Thoracic aorta (tissue), 2 donors: ENCODE measurements at places on chromosomes 2 and 18. TPM values are rescaled to one million over a fixed set of nuclear protein-coding genes. Genes with fewer than 3 reads are reported as not detected.

GRCh38 chr18:69357590-69357989 is 43.1 kb upstream of the DOK6 start:
- H3K36me3 ChIP-seq, result no peaks in the 10 kb centered on the region
- no peaks in the 10 kb centered on the region for H3K27me3 ChIP-seq
- no peak overlapping the region for H3K27ac ChIP-seq
- H3K4me3 ChIP-seq, result no peak overlapping the region
- DNase-seq, result no peak

GRCh38 chr18:62447652-62448051 is 75.2 kb upstream of the ZCCHC2 start:
- no peak for DNase-seq
- no peaks in the 10 kb centered on the region for H3K27me3 ChIP-seq
- H3K4me3 ChIP-seq, result no peak overlapping the region
- H3K36me3 ChIP-seq, result no peaks in the 10 kb centered on the region
- no peak overlapping the region for H3K27ac ChIP-seq
- H3K4me1 ChIP-seq, result peaks cover 17% of the 10 kb centered on the region

- no peak overlapping the region for H3K4me3 ChIP-seq
- no peaks in the 10 kb centered on the region for H3K4me1 ChIP-seq
- no peak for DNase-seq
- no peak overlapping the region for H3K27ac ChIP-seq
- no peaks in the 10 kb centered on the region for H3K36me3 ChIP-seq
Measured at GRCh38 chr2:20130160-20130560, 78.7 kb upstream of the LAPTM4A start.

DNA sequence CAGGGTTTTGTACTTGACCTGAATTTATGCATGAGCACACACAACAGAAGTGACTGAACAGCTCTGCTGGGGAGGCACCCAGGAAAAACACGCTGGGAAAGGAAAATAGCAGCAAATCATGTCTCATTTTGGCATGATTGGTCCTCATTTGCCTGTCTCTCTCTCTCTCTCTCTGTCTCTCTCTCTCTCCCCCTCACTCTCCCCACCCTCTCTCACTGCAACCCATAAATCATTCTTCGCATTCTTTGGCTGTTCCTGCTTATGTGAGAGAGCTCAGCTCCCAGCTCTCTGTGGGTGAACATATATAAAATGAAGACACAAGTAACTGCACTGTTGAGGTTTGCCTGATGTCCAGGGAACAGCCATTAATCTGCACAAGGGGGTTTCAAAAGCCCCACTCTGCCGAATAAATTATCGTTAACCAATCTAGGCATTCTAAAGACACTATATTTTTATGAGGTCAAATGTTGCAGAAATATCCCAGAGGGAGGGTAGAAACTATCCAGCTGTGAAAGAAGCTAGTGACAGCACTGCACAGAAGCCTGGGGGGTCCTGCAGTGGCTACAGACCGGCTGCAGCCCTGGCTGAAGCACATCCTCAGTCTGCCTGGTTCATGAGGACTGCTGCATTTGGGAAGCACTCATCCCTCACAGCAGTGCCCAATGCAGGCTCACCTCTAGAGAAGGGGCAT is 260.3 kb downstream of the AFF3 start:
- peaks cover 41% of the 10 kb centered on the region for H3K4me1 ChIP-seq
- no peaks in the 10 kb centered on the region for H3K36me3 ChIP-seq
- H3K27me3 ChIP-seq, result no peaks in the 10 kb centered on the region
- H3K4me3 ChIP-seq, result no peak overlapping the region
- no peak for DNase-seq
- H3K27ac ChIP-seq, result no peak overlapping the region

GRCh38 chr2:14306268-14306861 is 326.2 kb upstream of the LRATD1 start:
- DNase-seq, result no peak
- H3K4me1 ChIP-seq, result no peaks in the 10 kb centered on the region
- H3K4me3 ChIP-seq, result no peak overlapping the region
- H3K27me3 ChIP-seq, result no peaks in the 10 kb centered on the region

DNA sequence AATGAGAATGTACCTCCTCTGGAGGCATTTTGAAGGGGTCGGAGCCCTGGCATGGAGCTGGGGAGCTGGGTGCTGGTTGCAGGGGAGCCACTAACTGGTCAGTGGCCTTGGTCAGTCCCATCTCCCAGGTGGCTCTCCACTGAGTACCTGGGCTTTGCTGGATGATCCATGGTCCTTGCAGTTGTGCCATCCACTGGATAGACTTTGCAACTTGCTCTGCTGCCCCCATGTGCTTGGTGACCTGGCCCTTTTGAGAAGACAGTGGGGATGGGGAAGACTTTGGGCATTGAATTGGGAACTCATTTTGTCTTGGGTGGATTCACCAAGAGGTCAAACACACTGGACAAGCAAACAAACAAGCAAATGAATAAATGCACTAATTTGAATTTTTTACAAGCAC is 263.9 kb downstream of the MYCN start:
- no peaks in the 10 kb centered on the region for H3K4me1 ChIP-seq
- no peak overlapping the region for H3K27ac ChIP-seq
- H3K36me3 ChIP-seq, result no peaks in the 10 kb centered on the region
- no peak for DNase-seq
- no peaks in the 10 kb centered on the region for H3K27me3 ChIP-seq
- H3K4me3 ChIP-seq, result no peak overlapping the region

DNA sequence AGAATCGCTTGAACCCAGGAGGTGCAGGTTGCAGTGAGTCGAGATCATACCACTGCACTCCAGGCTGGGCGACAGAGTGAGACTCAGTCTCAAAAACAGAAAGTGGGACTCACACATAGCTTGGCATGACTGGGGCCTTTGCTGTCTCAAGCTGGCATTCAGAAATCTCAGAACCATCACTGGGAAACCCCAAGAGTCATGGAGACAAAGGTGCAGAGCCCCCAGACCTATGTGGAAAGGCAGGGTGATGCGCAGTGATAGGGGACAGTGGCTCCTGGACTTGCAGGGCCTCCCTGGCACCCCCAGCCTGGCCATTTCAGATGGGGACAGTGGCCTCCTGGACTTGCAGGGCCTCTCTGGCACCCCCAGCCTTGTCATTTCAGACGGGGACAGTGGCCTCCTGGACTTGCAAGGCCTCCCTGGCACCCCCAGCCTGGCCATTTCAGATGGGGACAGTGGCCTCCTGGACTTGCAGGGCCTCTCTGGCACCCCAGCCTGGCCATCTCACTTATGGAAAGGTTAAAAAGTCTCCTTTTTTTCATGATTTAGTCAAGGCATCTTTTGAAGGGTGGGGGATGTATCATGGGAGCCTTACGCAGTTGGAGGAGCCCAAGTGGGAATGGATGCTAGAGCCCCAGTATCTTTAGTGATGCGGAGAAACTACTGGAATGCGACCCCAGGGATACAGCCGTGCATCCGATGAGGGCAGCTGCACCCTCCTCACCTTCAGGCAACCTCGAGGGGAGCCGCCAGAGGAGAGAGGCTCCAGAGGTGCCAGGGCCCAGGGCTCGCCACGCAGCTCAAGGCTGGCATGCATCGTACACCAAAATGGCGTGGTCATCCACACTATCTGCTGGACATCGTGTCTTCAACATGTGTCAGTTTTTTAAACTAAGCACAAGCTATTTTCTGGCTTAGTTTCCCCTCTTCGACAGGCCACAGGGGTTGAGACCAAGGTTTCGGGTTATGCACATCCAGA is 30.5 kb downstream of the ZNF516 start:
- H3K27ac ChIP-seq, result no peak overlapping the region
- DNase-seq, result no peak
- H3K4me3 ChIP-seq, result no peak overlapping the region

DNA sequence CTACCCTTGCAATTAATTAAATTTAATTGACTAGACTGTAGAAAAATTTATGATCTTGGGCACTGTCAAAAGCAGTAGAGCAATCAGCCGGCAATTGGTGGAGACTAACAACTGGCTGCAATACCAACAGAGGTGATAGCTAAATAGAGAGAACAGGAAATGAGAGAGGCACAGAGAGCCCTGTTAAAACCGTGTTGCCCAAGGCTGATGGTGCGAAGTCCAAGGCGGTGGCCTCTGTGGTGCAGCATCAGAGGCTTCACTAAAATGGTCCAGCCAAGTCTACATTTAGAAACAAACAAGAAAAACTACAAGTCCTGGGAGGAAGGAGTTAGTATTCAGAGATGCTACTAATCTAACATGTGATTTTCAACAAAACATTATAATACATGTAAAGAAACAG is 115.6 kb downstream of the NETO1 start:
- no peak overlapping the region for H3K27ac ChIP-seq
- no peak overlapping the region for H3K4me3 ChIP-seq
- H3K27me3 ChIP-seq, result no peaks in the 10 kb centered on the region
- DNase-seq, result no peak
- no peaks in the 10 kb centered on the region for H3K36me3 ChIP-seq

DNA sequence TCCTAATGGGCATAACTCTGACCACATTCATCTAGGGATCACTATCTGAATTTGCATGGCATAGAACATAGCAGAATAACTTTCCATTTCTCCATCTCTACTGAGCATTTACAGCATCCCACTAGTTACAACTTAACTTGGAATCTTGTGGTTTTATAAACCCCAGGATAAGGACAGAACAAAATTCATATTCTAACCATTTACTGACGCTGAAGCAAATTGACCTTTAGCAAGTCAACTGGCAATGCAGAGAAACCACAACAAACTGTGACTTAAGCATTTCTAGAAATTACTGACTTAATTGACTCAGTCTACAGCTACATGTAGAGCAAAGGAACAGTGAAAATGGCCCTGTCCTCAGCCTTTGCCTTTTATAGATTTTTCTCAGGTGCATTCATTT is 61.2 kb downstream of the DCC start:
- DNase-seq, result no peak
- no peak overlapping the region for H3K27ac ChIP-seq
- no peaks in the 10 kb centered on the region for H3K36me3 ChIP-seq
- H3K4me1 ChIP-seq, result no peaks in the 10 kb centered on the region
- H3K27me3 ChIP-seq, result no peaks in the 10 kb centered on the region

- H3K27ac ChIP-seq, result no peak overlapping the region
- no peak for DNase-seq
- H3K36me3 ChIP-seq, result peaks cover 39% of the 10 kb centered on the region
- H3K27me3 ChIP-seq, result no peaks in the 10 kb centered on the region
- H3K4me3 ChIP-seq, result no peak overlapping the region
Measured at GRCh38 chr2:101036562-101036961, 34.5 kb downstream of the RPL31 start.

DNA sequence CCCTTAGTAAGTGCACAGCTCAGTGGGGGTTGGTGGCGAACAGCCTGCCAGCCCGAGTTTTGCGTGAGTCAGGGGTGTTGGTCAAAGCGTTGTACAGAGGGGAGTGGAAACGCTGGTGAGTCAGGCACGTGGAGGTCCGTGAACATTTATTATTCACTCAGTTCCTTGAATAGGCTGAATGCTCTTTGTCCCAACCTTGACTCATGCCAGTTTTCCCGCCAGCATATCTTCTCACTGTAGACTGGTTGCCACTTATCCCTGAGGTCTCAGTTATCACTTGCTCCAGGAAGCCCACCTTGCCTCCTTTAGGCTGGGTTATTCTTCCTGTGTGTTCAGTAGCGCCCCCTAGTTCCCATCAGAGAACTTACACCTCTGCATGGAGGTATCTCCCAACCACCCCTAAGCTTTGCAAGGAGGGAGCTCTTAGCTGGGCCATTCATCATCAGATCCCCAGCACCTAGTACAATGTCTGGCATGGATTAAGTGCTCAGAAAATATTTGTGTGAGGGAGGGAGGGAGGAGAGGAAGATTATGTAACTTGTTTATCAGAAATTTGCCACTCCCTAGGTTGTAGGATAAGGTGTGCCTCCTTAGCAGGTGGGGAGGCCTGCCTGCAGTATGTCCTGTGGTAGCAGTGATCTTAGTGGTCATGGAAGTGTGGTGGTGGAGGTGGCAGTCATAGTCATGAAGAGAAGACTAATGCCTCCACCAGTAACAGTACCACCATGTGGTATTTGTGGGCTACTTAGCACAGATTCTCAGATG is 72.1 kb downstream of the CABLES1 start:
- no peak overlapping the region for H3K27ac ChIP-seq
- no peak for DNase-seq
- H3K4me1 ChIP-seq, result peaks cover 25% of the 10 kb centered on the region
- no peaks in the 10 kb centered on the region for H3K27me3 ChIP-seq

DNA sequence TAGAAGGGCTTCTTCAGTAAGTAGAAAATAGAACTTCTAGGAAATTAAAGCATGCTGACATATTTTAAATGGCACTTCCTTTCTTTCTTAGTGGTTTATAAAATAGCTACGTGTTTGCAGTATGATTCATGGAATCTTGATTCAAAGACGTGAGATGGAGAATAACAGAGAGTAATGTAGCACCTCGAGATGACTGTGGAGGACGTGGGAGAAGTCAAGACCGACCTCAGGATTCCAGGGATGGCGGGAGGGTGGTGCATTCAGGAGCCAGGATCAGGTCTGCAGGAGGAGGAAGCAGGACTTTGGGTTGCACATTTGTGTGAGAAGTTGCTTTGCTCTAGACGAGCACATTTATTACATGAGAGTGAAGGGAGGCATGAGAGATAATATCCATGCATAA is 56.0 kb downstream of the DCDC2C start:
- H3K4me1 ChIP-seq, result no peaks in the 10 kb centered on the region
- no peak overlapping the region for H3K4me3 ChIP-seq
- DNase-seq, result no peak
- H3K36me3 ChIP-seq, result no peaks in the 10 kb centered on the region

- no peak overlapping the region for H3K4me3 ChIP-seq
- no peak for DNase-seq
- no peaks in the 10 kb centered on the region for H3K27me3 ChIP-seq
- peaks cover 59% of the 10 kb centered on the region for H3K4me1 ChIP-seq
Measured at GRCh38 chr2:33084433-33084832, 137.7 kb downstream of the LTBP1 start.

DNA sequence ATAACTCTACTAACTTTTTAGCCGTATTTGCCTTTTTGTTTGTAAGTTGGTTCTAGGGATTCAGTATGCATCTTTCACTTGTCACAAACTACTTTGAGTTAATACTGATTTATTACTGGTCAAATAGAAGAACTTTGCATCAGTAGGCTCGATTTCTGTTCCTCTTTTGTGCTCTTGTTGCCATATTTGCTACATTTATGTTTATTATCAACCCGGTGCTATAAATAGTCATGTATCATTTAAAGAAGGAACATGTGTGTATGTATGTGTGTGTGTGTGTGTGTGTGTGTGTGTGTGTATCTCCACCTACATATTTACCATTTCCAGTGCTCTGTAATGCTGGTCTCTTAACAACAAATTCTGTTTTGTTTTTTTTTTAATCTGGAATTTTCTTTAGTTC is 79.6 kb upstream of the B3GNT7 start:
- H3K4me1 ChIP-seq, result peaks cover 2% of the 10 kb centered on the region
- no peak for DNase-seq
- no peak overlapping the region for H3K4me3 ChIP-seq
- H3K27ac ChIP-seq, result no peak overlapping the region

- DNase-seq, result no peak
- H3K4me1 ChIP-seq, result no peaks in the 10 kb centered on the region
- no peak overlapping the region for H3K4me3 ChIP-seq
- no peak overlapping the region for H3K27ac ChIP-seq
- peaks cover 14% of the 10 kb centered on the region for H3K36me3 ChIP-seq
Measured at GRCh38 chr18:79495591-79496071, 99.9 kb downstream of the NFATC1 start.

Gene ALPP
- not detected for total RNA-seq

Gene DSG2
- 2.8 TPM for total RNA-seq

Gene FAP
- total RNA-seq, result 37.6 TPM

Gene TSHZ1
- total RNA-seq, result 13.9 TPM

Gene GALNT5
- total RNA-seq, result 3.7 TPM

Gene PLEK
- total RNA-seq, result 20.7 TPM

Gene SERPINB3
- not detected for total RNA-seq

Gene LRRTM4
- not detected for total RNA-seq
